ACHN (cell line): ENCODE measurements at places on chromosomes 3 and 15.

- DNase-seq: no peak
Measured at GRCh38 chr3:154970797-154971196, 109.3 kb upstream of the MME start.

- DNase-seq: no peak
Measured at GRCh38 chr3:79199966-79200365, 567.8 kb downstream of the ROBO1 start.

GRCh38 chr15:83775738-83776137, 121.8 kb downstream of the ADAMTSL3 start:
- DNase-seq: no peak

- no peak for DNase-seq
Measured at GRCh38 chr3:69902386-69902785, 97.1 kb upstream of the SAMMSON start.

- no peak for DNase-seq
Measured at GRCh38 chr3:179416681-179417080, 34.6 kb downstream of the GNB4 start.

DNA sequence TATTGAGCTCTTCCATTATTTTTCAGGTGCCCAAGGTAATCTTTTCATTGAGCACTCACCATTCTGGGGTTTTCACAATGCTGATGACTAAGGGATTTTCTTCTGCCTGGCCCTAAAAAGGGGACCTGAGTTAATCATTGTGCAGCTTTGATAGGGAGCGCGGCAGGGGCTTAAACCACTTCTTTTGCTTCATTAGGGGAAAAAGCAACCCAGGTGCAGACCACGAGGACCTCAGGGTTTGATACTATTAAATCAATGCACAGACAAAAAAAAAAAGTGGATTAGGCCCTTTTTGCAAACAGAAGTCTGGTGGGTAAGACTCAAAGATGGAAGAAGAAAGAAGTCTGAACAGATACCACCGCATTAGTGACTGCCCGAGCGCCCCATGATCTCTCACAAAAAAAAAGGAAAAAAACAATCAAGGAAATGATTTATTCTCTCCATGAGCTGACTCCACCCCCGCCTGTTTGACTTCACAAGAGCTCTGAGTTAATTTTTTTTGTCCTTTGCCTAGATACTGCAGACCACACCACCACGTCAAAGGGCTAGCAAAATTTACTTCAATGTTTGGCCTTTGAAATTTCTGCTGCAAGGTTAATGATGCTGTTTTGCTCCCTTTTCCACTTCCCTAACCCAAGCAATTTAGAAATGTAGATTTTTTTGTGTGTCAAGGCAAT, 78.0 kb upstream of the FEZF2 start:
- no peak for DNase-seq

DNA sequence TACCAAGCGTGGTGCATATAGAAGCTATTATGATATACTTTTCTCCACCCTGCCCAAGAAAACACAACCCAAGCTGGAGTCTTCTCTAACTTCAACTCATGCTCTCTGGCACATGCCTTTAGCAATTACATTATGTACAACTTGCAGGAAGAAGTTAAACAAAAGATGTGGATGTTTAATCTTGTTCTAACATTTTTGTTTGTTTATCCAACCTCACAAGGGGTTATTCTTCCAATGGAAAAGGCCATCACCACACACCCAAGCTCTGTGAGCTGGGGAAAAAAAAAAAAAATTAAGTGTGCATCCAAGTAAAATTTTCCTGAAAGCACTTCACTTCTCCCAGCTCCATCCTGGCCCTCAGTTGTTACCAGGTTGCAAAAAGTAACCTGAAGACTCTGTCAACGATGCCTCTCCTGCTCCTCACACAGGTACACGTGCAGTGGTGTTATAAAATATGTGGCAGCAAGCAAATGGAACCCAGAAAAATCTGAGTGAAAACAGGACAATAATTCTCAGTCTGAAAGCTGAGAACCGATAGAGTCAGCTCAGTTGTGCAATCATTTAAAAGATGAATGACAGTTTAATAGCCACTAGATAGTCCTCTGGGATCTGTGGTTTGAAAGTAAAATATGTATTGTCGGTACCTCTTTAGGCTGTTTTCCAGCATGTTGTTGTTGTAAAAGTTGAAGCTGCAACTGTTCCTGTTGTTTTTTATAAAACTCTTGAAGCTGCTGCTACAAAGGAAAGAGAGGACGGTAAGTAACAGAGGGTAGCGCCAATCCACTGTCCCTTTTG, 531.4 kb downstream of the FOXP1 start:
- DNase-seq: no peak

DNA sequence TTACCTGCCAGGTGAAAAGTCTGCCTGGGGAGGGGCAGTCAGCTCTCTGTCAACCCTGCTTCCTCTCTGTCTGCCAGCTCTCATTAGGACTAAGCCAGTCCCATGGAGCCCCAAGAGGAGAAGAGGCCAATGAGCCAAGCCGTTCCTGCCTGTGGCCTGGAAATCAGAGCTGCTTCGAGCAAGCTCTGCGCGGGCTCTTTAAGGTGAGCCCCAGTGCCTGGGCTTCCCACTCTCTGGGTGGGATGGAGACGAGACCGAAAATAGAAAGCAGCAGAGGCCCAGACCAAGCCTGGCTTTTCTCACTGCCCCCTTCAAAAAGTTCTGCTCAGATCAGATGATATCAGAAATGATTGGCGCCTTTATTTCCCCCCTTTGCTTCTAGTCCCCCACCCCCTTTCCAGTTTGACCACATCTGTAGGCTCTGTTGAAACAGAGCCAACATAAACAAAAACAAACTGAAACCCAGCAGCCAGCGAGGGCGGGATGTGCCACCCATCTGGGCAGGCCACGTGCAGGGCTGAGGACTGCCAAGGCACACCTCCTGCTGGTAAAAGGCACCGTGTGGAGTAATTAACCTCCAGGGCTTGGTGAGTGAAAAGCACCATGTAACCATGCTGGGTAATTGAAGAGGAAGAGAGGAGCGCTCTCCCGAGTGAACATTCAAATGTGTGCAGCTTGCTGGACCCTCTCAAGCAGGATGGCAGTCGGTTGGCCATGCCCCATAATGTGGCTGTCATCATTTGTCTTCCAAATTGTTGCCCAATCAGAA, 471.0 kb upstream of the PROK2 start:
- DNase-seq: no peak

GRCh38 chr15:57223345-57223744, 153.0 kb upstream of the CGNL1 start:
- DNase-seq: no peak

DNA sequence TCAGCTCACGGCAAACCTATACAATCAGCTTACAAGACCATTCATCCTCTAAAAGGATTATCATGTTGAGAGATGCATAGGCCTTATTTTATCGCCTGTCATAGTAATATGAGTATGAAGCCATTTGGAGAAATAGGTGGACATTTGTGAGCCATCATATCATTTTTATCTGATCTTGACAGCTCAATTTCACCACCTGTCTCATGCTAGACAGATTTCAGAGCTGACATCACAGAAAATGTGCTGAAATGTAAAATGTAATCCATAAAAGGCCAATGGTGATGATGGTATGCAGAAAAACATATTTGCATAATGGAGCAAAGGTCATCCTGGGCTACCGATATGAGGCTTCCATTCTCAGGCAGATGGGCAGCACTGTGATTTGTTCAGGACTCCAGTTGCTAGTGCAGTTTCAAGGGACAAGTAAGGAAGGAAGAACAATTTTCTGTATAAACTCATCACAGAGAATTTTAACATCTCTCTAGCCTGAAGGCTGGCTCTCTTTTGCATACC, 221.5 kb downstream of the ULK4 start:
- no peak for DNase-seq

DNA sequence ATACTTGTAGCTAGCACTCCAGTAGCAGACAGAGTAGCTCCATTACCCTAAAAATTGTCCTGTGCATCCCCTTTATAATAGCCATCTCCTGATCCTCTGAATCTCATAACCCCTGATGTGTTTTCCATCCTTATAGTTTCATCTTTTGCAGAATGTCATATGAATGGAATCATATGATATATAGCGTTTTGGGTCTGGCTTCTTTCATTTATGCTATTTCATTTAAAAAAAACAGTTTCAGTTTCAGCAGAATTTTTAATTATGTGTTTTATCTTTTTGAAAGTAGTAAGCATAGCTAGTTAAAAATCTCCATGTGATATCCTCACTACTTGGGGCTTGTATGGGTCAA, 132.7 kb downstream of the KLF13 start:
- no peak for DNase-seq

DNA sequence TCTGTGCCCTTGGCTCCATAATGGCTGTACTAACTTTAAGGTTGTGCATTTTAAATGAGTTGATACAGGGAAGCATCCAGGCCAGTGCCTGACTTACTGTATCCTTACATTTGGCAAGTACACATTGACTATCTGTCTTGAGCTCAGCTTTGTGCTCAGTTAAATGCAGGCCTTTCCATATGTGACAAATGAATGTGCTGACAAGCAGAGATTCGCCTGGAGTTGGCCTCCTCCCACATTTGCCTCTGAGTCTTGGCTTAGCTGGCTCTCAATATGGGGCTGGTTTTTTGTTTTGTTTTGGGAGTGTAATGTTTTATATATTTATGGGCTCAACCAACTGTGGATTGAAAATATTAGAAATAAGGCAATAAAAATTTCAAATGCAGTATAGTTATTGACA, 29.7 kb downstream of the TRIM71 start:
- DNase-seq: no peak

GRCh38 chr3:138282836-138283235, 46.8 kb downstream of the NME9 start:
- DNase-seq: no peak

GRCh38 chr3:16444344-16444743, 69.2 kb downstream of the RFTN1 start:
- no peak for DNase-seq

DNA sequence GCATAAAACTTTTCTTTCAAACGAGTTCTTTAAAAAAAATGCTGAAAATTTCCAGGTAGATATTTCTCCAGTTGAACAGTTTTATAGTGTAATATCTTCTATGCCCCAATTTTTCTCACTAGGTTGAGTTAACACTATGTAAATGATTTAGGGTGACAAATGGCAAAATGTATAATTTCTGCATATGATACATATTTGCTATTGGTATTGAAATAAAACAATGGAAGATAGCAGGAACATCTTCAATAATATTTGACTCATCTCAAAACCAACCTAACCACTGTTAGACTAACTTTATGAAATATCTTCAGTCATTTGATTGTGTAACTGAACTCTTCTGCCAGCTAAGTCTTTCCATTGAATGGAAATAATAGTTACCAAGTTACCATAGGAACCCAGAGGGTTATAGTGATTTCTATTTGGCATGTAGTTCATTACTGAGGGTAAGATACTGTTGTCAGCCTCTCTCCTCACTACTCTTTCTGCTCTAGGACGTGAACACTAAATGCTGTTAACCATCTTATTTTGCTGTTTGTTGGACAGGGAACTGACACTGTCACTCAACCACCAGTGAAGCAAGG, 824.7 kb upstream of the NECTIN3 start:
- DNase-seq: no peak

- DNase-seq: no peak
Measured at GRCh38 chr3:127171320-127171719, 21.6 kb upstream of the PRR23E start.

DNA sequence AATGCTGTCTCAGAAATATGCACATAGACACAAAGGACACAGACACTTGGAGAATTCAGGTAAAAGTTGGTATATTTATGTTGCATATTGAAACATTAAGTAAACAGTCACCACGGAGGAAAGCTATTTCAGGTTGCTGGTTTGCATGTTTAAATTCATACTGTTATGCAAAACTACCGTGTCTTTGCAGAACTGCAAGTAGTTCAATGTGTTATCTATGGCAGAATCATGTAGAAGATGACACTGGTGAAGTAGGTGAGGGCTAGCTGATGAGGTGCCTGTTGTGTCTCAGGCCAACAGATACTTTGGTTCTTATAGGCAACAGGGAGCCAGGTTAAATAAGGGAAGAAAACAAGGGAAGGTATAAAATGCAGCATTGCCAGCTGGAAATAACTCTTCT, 511.3 kb downstream of the DIPK2A start:
- no peak for DNase-seq

DNA sequence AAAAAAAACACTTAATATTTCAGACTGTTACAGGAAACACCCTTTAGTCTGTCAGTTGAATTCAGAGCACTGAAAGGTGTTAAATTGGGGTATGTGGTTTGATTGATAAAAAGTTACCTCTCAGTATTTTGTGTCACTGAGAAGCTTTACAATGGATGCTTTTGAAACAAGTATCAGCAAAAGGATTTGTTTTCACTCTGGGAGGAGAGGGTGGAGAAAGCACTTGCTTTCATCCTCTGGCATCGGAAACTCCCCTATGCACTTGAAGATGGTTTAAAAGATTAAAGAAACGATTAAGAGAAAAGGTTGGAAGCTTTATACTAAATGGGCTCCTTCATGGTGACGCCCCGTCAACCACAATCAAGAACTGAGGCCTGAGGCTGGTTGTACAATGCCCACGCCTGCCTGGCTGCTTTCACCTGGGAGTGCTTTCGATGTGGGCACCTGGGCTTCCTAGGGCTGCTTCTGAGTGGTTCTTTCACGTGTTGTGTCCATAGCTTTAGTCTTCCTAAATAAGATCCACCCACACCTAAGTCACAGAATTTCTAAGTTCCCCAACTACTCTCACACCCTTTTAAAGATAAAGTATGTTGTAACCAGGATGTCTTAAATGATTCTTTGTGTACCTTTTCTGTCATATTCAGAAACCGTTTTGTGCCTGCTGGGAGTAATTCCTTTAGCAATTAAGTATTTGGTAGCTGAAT, 17.9 kb downstream of the TMEM43 start:
- DNase-seq: no peak

- no peak for DNase-seq
Measured at GRCh38 chr3:168996622-168997021, 666.9 kb downstream of the MECOM start.

DNA sequence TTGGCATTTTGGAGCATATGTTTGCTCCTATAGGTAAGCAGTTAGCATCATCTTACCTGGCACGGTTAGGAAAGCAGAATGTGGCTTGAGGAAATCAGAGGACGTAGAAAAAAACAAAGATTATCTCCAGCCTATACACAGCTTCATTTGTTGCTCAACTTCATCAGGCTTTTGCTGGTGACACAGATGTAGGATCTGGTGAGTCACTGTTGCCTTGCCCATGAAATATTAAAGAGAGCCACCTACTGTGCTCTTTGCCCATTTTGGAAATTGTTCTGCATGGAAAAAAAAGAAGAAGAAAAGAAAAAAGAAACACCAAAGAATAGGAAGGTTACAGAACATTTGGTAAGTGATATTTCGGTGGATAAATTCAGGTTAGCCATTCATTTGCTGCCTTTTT, 3.8 kb downstream of the IL1RAP start:
- DNase-seq: no peak

DNA sequence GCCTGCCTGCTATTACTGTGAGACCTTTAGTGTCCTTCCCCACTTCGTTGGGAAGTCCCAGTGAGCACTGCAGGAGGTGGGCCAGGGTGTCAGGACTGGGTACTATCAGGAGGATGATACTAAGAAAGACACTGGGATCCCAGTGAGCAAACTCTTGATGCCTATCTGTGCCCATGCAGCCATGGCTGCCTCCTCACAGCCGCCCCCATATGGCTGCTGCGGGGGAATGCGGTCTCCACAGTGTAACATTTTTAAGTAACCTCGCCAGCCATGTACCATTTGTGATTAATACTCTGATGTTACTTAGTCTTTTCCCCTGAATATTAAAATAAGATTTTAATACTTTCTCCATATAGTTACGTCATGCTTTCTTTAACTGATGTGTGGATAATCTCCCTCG, 312.2 kb downstream of the RYR3 start:
- DNase-seq: no peak
